ENCODE measurements at places on chromosomes 1 and 21.

- no peak for DNase-seq
Observed at GRCh38 chr21:45428534-45428933, 23.6 kb downstream of the COL18A1 start.

DNA sequence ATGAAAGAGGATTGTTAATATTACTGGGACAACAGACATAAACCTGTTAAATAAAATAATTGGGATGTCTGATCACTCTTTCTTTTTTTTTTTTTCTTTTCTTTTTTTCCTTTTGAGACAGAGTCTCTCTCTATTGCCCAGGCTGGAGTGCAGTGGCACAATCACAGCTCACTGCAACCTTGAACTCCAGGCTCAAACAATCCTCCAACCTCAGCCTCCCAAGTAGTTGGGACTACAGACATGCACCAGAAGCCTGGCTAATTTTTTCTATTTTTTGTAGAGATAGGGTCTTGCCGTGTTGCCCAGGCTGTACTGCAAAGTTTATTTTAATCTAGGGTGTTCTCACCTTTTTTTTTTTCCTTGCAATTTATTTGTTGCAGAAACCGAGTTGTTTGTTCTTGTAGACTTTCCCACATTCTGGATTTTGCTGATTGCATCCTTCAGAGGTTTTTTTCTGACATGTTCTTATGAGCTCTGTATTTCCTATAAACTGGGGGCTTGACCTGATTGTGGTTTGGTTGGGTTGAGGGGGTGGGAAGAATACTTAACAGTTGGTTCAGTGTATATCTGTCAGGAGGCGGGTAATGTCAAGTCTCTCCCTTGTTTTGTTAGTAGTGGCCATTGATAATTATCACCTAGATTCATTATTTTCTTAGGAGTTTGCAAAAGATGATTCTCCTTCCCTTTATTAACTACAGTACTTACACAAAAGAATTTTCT is 125.2 kb downstream of the MAST2 start:
- DNase-seq, result no peak

DNA sequence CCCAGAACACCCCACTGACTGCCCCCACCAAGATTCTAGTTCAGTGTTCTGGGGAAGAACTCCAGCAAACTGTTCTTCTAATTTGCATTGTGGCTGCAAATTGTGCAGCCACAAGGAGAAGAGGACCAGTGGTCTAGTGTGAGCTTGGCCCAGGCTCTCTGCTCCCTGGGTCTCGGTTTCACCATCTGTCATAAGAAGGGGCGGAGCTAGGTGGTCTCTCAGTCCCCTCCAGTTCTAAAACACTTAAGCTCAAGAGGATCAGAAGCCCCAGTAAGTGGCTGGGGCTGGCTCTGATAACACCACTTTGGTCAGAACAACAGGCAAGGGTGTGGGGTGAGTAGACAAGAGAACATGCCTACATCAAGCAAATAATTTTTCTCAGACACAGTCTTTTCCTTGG is 99.9 kb downstream of the BEND5 start:
- DNase-seq, result no peak

DNA sequence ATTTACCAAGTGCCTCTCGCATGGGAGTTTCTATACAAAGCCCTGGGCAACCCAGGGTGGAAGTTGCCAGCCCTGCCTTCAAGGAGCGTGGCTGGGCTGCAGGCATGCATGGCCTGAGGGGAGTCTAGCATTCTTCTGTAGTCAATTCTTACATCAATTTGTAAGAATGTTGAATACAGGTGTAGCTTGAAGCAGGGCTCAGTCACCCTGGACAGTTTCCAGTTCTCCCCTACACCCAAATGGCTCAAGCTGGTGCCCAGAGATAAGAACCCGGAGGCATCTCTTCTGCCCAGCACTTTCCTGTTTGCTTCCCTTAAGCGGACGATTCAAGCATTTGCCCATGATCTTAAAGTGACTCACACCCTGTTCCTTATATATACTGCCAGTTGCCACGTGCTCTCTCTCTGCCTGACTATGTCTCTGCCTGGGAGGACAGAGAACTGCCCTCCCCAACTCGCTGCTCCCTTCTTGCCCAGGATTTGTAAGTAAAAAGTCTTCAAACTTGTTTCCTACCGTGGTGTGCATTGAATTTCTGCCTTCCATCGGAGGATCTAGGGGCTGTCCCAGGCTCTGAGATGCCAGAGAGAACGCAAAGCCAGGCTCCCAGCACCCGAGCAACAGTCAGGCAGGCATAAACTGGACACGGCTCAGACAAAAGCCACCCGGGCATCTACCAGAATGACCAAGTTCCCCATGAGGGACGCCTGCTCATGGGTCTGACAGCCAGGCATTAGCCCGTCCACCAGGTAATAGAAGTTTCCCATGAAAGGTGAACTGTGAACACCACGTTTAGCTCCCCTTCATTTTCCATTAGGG is 50.9 kb upstream of the AJAP1 start:
- DNase-seq, result no peak

DNA sequence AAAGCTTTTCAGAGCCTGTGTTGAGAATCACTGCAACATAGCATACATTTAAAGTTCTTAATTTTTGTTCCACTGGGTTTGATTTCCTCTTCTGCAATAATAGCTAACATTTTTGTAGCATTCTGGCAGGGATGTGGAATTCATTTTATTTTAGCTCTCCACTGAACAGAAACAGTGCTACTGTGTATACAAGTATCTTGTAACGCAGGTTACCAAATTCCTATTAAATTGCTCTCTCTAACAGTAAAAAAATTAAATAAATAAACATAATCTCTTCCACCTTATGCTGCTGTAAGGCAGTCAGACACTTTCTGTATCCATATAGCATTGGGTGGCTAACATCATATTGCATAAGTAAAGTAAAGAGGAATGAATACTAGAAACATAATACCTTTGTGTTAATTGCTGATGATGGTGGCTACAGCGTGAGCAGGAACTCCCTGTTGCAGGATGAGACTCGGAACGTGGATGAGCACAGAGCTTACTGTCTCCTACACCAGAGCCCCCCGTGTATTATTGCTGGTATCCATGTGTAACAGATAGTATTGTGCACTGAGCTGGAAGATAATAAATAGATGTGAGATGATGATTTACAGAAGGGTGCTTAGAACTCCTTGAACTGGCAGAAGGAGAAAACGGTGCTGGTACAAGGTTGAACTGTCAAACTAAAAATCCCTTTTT is 276.9 kb upstream of the SNX7 start:
- no peak for DNase-seq

GRCh38 chr1:212987702-212988322 is 27.9 kb downstream of the ANGEL2 start:
- DNase-seq, result no peak

DNA sequence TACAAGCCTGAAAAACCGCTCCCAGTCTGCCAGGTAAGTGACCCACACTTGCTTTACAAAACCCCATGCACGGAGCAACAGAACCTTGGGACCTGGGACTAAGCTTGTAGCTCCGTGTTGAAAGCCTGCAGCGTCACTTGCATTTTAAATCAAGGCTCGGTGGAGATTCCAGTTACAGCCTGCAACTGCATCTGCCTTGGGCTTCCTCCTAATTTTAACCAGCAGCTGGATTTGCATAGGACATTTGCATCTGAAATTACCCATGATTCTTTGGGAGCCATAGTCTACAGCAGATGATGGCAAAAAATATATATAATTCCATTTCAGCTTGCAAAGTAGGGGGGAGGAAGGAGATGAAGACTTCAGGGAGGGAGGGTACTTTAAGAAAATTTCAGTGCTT is 62.4 kb upstream of the IGSF21 start:
- no peak for DNase-seq

DNA sequence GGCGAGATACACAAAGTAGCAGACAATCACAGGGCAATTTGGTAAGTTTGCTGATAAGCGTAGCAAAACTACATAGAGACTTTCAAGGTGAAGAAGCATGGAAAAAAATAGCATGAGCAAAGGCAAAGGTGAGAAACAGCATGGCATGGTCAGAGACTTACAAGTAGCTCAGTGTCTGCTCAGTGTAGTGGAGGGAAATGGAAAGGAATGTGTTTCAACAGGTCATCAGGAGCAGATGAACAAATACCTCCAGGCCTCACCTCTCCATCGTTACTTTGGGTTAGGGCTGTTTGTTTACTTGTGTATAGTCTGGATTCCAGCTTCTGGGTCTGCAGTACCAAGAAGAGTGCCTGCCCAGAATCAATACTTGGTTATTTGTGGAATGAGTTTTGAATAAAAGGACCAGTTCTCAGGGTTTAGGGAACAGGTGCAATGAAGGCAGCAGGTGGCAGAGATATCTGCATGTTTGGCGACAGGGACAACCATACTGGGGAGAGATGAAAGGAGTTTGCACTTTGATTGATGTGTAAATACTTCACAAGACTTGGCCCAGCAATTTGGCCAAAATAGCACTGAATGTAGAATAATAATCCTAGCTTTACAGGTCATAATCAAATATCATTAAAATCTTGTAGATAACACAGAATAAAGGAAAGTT is 97.0 kb upstream of the FGGY start:
- DNase-seq, result no peak

DNA sequence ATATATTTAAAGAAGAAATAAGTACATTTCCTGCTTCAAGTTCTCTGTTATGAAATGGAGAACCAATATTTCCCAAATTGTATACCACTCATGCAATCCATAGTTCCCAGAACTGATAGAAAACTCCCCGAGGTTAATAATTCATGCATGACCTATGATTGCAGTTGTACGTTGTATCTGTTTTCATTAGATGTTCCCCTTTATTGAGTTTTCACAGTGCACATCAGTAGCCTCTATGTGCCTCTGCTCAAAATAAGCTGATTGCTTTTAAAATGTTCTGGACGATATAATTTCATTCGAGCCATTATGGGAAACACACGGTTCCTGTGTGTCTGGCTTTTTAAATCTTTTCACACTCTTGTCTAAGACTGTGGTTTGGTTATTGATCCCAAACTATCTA is 253.1 kb upstream of the KIAA0040 start:
- DNase-seq, result no peak

- DNase-seq, result no peak
Observed at GRCh38 chr21:32548978-32549377, 36.3 kb downstream of the TCP10L start.

GRCh38 chr1:160258177-160258798 is 4.1 kb downstream of the DCAF8 start:
- no peak for DNase-seq

DNA sequence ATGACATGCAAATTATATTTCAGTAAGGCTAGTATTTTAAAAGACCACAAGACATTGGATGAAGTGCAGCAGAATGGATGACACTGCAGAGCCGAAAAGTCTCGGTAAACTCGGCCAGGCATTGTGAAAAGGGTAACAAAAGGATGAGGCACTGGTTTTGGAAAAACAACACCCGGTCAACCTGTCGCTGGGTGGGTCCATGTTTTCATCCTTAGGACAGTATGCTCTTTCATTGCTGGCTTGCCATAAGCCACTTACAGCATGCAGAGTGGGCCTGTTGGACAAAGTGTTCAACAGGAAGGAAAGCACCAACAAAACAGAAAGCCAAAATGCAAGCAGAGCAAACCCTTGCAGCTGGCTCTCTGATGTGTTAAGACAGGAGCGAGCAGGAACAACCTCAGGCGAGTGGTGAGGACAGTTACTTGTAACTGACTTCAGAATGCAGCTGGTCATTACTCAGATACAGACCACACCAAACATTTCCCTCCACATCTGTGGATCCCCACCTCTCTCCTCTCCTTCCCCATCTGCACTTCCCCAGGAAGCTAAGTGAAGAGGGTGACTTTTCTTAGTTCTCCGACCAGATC is 2.9 kb upstream of the RCAN1 start:
- DNase-seq, result no peak

GRCh38 chr1:175192630-175193526 is at the start of gene KIAA0040:
KIAA0040 (minus strand) TSS chr1:175192776; CDS start chr1:175161013, 31,763 bp downstream.
- DNase-seq, result peak; percentile 90

DNA sequence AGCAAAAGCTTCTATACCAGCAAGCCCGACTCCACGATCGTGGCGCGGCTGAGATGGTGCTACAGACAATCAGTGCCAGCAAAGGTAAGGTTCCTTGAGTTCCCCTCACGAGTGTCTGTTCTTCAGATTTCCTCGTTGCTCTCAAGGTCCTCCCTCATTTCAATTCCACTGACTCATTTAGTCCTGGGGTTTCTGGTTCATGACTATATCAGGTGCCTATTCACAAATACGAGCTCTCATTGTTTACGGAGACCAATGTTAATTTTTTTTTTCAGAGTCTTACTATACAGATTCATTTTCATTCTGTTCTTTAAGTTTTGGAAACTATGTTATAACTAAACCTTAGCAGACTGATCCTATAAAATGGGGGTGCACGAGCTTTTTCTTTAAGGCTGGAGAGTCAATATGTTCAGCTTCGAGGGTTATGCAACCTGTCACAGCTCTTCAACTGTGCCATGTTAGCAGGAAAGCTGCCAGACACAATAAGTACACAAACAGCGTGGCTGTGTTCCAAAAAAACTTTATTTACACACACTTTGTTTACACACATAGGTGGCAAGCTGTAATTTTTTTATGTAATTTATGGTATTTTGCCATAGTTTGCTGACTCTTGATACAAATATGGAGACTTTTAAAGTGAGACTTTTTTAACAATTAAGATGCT is 134.3 kb downstream of the ZP4 start:
- DNase-seq, result no peak

GRCh38 chr1:44621841-44622286 is 52.4 kb downstream of the TMEM53 start:
- DNase-seq, result no peak

GRCh38 chr1:244029124-244029523 is 22.0 kb upstream of the ZBTB18 start:
- no peak for DNase-seq

- no peak for DNase-seq
Observed at GRCh38 chr1:198128533-198128932, 28.3 kb upstream of the NEK7 start.

GRCh38 chr1:56156971-56157876 is 422.1 kb downstream of the PLPP3 start:
- DNase-seq, result no peak

- no peak for DNase-seq
Observed at GRCh38 chr1:28889357-28889756, 25.0 kb upstream of the EPB41 start.

DNA sequence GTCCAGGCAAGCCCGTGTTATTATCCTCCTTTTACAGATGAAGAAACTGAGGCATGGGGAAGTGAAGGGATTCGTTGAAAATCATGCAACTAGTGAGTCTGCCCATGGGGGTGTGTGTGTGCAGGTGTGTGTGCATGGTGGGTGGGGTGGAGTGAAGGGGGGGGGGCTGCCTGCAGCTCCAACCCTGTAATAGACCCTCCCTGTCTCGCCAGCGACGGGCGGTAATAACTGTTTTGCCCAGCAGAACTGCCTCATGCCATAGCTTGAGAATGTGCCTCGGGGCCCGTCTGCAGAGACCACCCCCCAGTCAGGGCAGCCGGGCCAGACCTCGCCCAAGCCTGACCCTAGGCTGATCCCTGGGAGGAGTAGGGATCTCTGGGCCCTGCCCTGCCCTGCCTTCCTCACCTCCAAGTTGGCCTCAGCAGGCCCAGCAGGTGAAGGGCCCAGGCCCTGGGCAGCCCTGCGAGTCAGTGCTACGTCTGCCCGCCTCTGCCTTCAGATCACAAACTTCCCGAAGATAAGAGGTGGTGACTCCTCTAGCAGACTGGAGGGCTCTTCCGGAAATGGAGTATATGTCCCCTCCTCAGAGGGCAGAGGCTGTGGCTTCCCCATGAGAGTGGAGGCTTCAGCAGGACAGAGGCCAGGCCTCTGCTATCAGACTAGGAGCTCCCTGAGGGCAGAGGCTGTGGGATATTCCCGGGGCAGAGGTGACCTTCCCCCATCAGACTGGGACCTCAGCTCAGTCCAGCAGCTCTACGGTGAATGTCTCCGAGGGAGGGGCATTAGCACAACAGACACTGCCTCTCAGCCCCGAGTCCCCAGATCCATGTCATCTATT is 15.7 kb upstream of the EPHA2 start:
- DNase-seq, result no peak

GRCh38 chr1:193113258-193113991 is 8.2 kb upstream of the GLRX2 start:
- DNase-seq, result no peak

- DNase-seq, result no peak
Observed at GRCh38 chr1:43184995-43185394, 12.9 kb downstream of the CFAP57 start.
